ENCODE measurements at places on chromosomes 7 and 10.

GRCh38 chr10:69139961-69140360, 16.0 kb downstream of the VPS26A start:
- DNase-seq: no peak

- peak; percentile 75 for DNase-seq
Observed at GRCh38 chr7:786472-787255, 45.6 kb upstream of the SUN1 start.

GRCh38 chr7:157370742-157371141, 33.9 kb downstream of the DNAJB6 start:
- DNase-seq: no peak

- no peak for DNase-seq
Observed at GRCh38 chr10:28463676-28464395, 69.1 kb upstream of the WAC start.

- no peak for DNase-seq
Observed at GRCh38 chr7:25624833-25625232, 396.5 kb upstream of the NPVF start.

DNA sequence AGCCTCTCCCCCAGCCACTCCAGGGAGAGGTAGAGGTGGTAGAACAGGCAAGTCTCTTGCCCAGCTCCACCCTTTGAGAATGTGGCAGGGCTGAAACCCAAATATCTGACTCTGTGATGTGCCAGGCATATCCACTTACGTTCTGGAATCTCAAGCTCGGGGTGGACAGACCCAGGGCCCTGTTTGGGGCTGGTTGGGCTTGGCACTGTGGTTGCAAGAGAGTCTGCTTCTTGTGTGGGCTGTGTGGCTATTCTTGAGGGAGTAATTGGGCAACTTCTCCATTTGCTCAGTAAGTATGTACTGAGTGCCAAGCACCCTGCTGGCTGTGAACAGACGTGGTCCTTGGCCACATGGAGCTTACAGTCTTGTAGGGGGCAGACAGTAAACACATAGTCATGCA, 4.7 kb downstream of the UBTD1 start:
- no peak for DNase-seq

DNA sequence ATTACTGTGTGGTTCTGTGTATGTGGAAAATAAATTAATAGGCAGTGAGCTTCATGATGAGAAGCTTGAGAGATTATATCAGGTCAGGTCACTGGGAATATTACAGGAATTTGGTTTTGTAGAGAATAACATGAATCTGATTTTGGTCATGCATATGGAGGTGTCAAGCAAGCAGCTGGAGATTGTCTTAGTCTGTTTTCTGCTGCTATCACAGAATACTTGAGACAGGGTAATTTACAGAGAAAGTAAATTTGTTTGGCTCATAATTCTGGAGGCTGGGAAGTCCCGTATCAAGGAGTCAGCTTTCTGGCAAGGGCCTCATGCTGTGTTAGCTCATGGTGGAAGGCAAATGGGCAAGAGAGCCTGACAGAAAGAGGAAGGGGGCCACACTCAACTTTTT, 120.7 kb upstream of the FAM3C start:
- no peak for DNase-seq

GRCh38 chr7:117829450-117830117, 43.7 kb downstream of the CTTNBP2 start:
- DNase-seq: no peak
